Activated CD4-positive, alpha-beta T cell treated with anti-CD3 and anti-CD28 coated beads for 36 hours (primary cell): ENCODE measurements at places on chromosomes 2 and 18. TPM values are rescaled to one million over a fixed set of nuclear protein-coding genes. Genes with fewer than 3 reads are reported as not detected.

The PDE1A gene
- not detected for total RNA-seq

The SKOR2 gene
- total RNA-seq: 0.14 TPM

The POTEC gene
- total RNA-seq: not detected

The UGT1A8 gene
- total RNA-seq: not detected

The CASP10 gene
- total RNA-seq: 12.2 TPM

The WDCP gene
- 21.5 TPM for total RNA-seq

The ALKAL2 gene
- not detected for total RNA-seq

The TACR1 gene
- total RNA-seq: not detected
